ENCODE measurements at places on chromosomes 2 and 18.

GRCh38 chr2:209460151-209460761 lies 36.4 kb downstream of the MAP2 start:
- no peak for DNase-seq

DNA sequence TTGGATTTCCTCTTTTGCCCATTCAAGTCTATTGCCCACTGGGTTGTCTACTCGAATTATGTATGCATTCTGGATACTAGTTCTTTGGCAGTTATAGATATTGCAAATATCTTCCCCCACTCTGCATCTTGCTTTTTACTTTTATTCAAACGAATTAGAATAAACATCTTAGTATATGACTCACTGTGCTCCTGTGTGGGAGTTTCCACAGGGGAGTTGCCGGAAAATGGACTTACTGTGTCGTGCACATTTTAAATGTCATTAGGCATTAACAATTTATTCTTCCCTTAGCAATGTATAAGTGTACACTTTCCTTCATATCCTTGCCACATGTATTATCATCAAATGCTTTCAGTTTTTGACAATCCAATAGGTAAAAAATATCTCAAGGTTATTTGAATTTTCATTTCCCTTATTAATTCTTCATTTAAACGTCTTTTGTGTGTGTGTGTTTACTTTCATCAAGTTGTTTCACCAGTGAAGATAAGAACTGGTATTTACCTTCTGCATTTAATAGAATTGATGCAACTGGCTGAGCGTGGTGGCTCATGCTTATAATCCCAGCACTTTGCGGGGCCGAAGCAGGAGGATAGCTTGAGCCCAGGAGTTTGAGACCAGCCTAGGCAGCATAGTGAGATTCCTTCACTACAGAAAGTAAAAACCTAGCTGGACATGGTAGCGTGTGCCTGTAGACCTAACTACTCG lies 4.6 kb upstream of the UGT1A5 start:
- DNase-seq = no peak

DNA sequence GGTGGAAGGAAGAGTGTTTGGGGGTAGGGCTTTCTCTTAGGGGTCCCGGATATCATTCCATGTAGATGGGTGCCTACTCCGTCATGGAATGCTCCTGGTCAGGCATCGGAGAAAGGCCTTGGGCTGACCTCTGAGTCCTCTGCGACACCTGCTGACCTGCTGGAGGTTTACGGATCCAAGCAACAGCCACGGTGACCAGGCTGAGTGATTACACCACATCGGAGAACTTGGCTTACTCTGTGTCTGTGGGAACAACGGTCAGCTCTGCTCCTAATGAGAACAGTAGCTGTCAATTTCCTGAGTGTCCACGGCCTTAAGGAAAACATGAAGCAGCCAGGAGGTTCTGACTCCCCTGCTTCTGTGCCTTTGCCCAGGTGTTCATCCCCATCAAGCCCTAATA lies 73.2 kb downstream of the TNP1 start:
- DNase-seq = no peak

DNA sequence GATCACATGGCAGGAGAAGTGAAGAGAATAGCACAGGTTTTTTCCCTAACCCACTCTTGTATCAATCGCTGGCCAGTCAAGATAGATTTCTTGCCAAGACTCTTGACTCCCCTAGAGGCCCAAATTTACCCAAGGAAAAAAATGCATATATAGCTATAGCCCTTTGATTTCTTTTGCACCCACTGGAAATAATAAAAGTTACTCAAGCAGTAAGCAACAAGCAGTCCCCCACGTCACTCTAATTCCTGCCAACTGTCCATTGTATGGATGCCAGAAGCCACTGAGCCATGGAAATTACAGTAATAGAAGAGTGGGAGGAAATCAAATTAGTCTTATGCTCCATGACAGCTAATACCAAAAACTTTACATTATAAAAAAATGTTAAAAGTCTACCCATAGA lies 125.3 kb upstream of the SLC39A10 start:
- DNase-seq = no peak

DNA sequence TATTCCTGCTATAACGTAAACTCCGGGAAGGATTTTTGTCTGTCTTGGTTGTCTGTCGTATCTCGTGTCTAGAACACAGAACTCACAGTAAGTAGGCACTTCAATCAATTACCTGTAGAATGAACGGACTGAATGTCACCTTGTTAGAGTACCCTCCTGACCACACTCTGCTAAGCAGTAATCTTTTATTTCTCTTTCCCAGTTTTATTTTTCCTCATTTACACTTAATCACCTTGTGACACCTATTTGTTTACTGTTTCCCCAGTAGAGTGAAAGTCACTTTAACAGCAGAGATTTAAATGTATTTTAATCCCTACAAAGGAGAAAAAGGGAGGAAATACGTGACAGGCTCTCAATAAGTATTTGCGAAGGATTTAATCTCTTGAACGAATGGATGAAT lies 514 bp upstream of the EPB41L5 start:
- no peak for DNase-seq

DNA sequence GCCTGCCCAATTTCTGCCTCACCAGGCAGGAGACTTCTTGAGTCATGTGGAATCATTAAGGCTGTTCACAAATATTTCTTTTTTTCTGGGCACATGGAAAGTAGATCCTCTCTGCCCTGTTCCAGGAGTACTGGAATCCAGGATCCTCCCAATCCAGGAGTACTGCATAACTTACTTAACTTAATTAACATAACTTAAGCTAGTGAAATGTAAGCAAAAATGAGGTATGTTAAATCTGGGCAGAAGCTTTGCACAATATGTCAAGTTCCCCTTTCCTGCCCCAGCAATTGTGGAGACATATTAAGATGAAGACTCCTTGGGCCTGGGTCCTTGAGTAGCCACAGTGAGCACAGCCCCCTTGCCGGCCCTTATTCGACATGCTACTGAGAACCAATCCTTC lies 3.2 kb downstream of the CD207 start:
- DNase-seq = no peak

DNA sequence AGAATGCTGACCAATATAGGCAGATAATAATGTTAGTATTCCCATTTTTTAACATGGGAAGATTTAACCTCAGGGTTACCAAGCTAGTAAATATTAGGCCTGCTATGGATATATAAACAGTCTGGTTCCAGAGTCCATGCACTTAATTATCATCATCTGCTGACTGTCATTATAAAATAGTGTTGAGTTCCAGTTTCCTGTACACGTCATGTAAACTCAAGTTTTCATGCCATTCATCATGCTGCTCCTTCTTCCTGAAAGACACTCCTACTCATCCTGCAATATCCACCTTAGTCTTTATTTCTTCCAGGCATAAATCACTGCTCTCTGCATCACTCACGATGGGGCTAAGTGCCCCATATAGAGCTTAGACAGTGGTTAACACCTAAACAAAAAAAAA lies 420.8 kb upstream of the SPHKAP start:
- DNase-seq = no peak

- no peak for DNase-seq
Measured at GRCh38 chr2:149167001-149167780, 128.7 kb downstream of the LYPD6B start.

GRCh38 chr2:9263428-9263827 lies 56.8 kb downstream of the ASAP2 start:
- no peak for DNase-seq

GRCh38 chr2:117686699-117687098 lies 127.8 kb upstream of the DDX18 start:
- DNase-seq = no peak

- DNase-seq = no peak
Measured at GRCh38 chr2:49240608-49241007, 86.3 kb upstream of the FSHR start.

DNA sequence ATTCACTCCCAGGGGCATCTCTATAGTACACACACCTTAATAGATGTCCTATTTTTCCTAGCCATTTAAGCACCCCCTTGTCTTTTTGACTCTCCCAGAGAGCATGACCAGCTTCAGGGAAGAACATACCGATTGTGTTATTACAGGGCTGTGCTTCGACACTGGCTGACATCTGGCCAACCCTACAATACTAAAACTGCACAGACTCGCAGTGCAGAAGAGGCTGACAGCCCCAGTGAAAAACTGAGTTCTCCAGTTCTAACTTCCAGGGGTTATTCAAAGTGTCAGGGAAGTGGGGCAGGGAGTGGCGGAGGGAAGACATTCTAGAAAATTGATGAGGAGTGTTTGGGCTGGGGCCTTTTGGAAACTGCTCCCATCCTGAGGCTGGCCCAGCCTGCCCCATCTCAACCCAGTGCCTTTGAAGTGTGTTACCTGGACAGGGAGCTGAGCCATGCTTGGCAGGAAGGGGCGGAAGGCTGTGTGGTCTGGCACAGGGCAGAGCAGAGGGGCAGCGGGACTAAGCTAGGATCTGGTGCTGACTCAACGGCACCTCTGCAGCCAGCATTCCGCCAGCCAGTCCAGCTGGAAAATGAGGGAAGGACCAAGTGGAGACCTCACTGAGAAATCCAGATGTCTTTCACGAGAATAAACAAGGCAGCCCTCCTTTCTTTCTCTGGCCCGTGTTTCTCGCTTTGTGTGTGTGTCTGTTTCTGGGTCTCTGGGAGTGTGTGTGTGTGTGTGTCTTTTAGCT lies 15.4 kb upstream of the IGFBP5 start:
- DNase-seq = no peak

GRCh38 chr2:237198164-237198855 lies 112.6 kb downstream of the COPS8 start:
- no peak for DNase-seq

DNA sequence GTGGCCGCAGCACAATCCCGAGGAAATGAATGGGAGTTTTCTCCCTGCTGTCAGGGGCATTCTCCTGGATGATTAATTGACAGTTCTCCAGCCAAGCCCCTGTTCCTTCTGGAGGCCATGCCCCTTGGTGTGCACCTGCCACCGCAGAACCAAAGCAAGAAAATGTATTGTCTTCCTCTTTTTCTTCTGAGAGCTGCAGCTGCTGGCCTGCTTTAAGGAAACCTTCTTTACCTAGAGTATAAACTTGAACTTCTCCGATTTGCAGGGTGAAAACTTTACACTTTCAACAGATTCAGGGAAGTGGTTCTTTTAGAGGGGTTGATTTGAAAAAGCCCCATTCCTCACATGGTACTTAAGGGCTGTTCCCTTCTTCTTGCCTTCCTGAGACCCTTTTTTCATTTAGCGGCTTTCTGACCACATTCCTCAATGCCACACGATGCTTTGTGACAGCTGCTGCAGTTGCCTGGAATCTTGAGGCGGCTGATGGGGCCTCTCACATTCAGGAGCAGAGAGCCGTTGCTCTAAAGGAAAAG lies 402.8 kb downstream of the TXNL1 start:
- DNase-seq = no peak

- no peak for DNase-seq
Measured at GRCh38 chr2:197007716-197008628, 81.5 kb upstream of the PGAP1 start.

- no peak for DNase-seq
Measured at GRCh38 chr2:173050684-173051083, 25.0 kb upstream of the MAP3K20 start.

DNA sequence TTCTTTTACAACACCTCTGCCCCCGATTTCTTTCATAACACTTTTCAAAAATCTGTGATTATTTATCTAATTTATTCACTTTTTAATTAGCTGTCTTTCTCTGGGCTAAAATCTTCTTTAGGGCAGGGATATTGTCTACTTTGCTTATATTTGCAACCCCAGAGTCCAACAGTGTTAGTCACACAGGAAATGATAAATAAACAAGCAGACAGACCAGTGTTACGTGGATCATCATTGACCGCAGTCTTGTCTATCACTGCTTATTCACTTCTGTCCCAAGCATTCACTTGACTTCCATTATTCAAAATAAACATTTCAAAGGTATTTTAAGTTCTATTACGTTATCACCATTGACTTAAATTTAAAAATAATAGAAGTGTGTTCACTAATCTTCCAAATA lies 237.6 kb upstream of the UBE2E3 start:
- DNase-seq = no peak

GRCh38 chr18:52451256-52451655 lies 111.3 kb downstream of the DCC start:
- no peak for DNase-seq

DNA sequence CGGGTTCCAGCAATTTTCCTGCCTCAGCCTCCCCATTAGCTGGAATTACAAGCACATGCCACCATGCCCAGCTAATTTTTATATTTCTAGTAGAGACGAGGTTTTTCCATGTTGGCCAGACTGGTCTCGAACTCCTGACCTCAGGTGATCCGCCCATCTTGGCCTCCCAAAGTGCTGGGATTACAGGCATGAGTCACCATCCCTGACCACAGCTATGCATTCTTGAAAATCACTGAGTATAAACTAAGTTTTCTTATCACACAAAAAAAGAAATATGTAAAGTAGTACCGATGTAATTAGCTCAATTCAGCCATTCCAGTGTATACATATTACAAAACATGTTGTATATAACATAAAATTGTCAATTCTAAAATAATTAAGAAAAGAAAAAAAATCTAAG lies 232.7 kb downstream of the MBD2 start:
- no peak for DNase-seq

- no peak for DNase-seq
Measured at GRCh38 chr2:58291726-58292438, 50.8 kb upstream of the FANCL start.

- DNase-seq = no peak
Measured at GRCh38 chr2:225290757-225291400, 108.6 kb upstream of the NYAP2 start.

DNA sequence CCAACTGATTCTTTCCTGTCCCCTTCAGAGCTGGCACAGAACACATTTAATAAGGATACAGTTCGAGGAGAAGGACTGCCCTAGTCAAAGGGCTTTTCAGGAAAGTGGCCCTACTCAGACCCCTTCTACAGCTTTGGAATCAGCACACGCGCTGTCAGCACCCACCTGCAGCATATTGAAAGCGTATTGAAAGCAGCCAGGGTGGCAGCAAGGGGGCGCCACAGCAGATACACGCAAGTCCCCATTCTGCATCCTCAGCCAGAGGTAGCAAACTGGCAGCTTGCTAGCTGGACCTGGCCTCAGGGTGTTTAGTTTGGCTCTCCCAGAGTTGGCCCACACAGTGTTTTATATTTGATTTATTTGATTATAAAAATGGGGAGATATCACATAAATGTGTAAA lies 101.0 kb upstream of the NT5C1B start:
- DNase-seq = no peak

All from activated naive CD4-positive, alpha-beta T cell treated with anti-CD3 and anti-CD28 coated beads, Interleukin-2, amount 50 U/mL, for 16 hours (primary cell).